ENCODE measurements at places on chromosomes 4 and X. TPM values are rescaled to one million over a fixed set of nuclear protein-coding genes. Genes with fewer than 3 reads are reported as not detected.

L1CAM gene
- 1.6 TPM for total RNA-seq

ENOPH1 gene
- total RNA-seq, result 16.7 TPM

DUX4 gene
- not detected for total RNA-seq

LDB2 gene
- 55.8 TPM for total RNA-seq

PNMA5 gene
- total RNA-seq, result under 0.01 TPM

DKK2 gene
- total RNA-seq, result 28.2 TPM

USP17L12 gene
- total RNA-seq, result not detected

VCX gene
- total RNA-seq, result not detected

F8 gene
- 4.2 TPM for total RNA-seq

ANOS1 gene
- 13.0 TPM for total RNA-seq

PFKFB1 gene
- total RNA-seq, result not detected

CD38 gene
- total RNA-seq, result 1.0 TPM

CXorf65 gene
- total RNA-seq, result not detected

ZDHHC15 gene
- total RNA-seq, result 3.7 TPM

CT45A2 gene
- total RNA-seq, result 0.52 TPM

HMX1 gene
- total RNA-seq, result not detected

TRIM75 gene
- under 0.01 TPM for total RNA-seq

Measured in skeletal muscle tissue (tissue), 5 donors.